ENCODE measurements at places on chromosomes 6 and 20. TPM values are rescaled to one million over a fixed set of nuclear protein-coding genes. Genes with fewer than 3 reads are reported as not detected.

DNA sequence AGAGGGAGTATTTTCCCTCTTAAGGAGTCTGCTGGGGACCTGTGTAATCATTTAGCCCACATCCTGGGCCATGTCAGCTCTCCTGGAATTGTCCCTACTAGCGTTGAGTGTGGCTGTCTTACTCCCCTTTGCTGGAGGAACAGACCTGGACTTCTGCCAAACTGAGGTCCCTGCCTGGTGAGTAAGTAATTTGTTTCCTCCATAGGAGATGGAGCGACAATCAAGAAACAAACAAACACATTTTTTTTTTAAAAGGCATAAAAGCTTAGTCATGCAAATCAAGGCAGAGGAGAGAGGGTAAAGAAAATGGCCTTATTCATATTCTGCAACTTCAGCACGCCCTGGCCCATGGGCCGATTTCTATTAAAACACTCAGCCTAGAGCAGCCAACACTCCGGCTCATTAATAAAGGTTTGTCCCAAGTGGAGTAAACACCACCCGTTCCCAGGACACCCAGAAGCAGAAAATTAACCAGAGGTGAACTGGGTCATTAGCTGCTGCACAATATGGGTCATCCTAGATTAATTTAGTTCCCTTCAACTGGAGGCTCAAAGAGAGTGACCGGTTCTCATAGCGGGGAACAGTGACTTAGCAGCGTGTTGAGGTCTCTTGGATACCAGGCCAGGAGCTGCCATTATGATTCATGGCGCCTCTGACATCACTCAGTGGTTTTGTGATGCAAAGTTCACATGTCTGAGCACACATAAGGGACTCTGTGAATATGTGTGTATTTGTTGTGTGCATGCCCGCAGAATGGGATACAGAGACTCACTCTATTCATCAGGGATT lies 165.0 kb upstream of the SULF2 start:
- DNase-seq = peak; percentile 96

- DNase-seq = no peak
Measured at GRCh38 chr20:2149507-2149906, 47.9 kb downstream of the STK35 start.

DNA sequence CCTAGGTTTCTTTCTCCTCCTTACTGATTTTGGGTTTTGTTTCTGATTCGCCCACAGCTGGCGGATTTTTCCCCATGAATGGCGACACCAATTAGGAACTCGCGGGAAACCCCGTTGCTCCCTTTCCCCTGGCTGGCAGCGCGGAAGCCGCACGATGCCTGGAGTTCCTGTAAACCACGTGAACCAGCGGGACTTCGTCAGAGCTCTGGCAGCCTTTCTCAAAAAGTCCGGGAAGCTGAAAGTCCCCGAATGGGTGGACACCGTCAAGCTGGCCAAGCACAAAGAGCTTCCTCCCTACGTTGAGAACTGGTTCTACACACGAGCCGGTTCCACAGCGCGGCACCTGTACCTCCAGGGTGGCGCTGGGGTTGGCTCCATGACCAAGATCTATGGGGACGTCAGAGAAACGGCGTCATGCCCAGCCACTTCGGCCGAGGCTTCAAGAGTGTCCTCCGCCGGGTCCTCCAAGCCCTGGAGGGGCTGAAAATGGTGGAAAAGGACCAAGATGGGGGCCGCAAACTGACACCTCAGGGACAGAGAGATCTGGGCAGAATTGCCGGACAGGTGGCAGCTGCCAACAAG lies 3.2 kb upstream of the SEC23B start:
- peak; percentile 23 for DNase-seq

Gene PPP1R3G
- total RNA-seq = 6.3 TPM

DNA sequence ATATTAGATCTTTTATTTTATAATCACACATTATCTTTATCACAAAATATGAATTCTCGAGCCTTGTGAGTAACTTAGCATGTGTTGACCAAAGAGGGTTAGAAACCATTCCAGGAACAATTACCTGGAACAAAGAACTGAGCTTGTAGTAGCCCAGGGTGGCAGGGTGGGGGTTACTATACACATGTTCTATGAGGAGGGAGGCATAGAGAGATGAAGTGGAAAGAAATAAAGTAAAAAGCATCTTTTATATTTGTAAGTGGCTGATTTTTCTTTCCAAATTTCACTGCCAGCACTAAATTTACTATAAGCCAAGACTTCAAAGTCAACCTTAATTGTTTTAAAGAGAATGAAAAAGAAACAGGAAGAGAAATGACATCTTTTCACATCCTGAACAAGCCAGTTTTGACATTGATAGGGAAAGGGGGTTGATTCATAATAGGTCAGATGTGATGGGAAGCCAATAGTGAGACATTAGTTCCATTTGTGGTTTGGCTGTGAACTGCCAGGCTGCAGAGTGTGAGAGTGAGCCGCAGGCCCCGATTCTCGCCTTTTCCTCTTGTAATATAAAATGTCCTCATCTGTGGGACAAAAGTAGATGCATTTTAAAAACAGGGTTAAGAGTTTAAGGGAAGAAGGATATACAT lies 52.7 kb upstream of the MYB start:
- DNase-seq = no peak

Measured in renal cortical epithelial cell (primary cell).